ENCODE measurements at places on chromosomes 5 and 9.

DNA sequence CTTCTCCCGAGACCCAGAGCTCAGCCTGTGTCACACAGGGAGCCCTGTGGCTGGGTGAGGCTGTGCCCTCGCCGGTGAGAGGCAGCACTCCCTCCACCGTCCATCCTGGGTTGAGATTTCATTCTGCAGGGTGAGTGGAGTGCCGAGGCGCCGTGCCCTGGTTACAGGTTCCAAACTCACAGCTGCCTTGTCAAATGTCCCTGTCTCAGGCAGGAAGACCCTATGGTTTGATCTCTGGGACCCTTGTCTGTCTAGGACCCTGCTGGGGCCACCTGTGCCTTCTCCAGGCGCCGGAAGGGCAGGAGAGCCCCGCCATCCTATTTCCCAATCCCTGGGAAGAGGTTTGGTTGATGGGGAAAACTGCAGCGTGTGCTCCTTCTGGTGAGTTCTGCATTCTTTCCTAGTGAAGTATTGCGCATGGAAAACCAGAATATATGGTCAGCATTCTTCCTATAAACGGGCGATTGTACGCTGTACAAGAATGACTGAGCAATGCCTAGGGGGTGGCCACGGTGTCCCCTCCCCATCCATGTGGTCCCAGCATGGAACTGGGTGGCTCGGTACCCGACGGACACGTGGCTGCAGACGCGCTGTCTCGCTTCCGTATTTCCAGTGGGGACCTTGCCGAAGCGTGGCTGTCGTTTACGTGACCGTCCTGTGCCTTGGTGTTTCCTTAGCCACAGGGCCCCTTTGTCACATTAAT, 95.9 kb upstream of the COL5A1 start:
- no peak for DNase-seq

DNA sequence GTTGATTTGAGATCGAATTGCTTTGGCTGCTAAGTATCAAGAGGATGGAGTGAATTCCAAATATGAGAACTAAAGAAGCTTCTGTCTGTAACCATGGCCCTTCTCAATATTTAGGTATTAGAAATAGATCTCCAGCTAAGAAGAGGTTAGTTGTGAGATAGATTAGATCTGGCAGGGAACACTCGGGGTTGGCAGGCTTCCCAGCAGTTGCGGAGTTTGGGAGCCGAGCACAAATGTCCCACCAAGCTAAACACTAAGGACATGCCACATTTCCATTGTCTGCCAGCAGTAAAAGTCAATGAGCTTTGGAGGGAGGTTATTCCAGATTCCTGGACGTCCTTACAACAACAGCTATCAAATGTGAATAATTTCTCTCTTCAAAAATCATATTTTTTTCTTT, 85.8 kb downstream of the TAF11L14 start:
- DNase-seq = no peak

DNA sequence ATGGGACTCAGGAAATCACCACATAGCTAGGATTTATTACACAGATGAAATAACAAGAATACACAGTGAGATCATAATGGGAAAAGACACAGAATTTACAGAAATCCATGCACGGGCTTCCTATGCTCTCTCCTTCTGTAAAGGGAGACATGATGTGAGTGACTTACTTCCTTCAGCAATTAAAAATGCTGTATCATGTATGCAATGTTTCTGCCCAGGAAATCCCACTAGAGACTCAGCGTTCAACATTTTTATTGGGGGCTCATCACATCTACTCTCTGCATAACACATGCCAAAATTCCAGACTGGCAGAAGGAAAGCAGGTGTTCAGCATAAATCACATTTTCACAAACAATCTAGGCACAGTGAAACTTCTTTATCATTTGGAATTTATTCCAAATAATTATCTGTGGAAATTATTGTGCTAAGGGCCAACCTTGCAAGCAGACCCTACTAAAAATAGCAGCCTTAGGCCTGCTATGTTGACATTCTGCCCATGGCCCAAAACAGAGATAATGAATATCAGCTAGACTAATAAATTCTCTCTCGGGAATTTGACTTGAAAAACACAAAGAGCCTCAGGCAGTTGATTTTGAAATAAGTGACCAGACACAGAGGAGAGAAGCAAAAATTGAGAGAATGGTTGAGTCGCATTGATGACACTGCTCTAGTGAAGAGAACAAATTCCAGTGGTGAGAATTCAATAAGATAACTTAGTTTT, 31.4 kb upstream of the SELENOP start:
- DNase-seq = no peak

GRCh38 chr9:92640398-92641091, 29.4 kb downstream of the IPPK start:
- no peak for DNase-seq

DNA sequence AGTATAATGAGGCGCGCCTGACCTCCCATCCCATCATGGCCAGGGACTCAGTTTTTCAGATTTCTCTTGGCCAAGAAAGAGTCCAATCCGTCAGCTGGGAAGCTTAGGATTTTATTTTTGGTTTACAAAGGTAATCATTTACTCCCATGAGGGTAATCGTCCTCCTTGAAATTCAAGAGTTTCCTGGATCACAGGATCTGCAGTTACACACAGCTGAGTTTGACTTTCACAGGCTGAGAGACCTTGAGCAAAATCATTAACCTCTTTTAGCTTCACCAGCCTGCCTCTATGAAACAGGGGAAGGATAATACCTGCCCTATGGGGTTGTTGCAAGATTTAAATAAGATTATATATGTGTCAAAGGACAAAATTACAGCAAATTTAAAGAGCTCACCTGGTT, 15.4 kb upstream of the AK3 start:
- DNase-seq = no peak

- DNase-seq = no peak
Measured at GRCh38 chr5:172102913-172103626, 85.0 kb downstream of the STK10 start.

DNA sequence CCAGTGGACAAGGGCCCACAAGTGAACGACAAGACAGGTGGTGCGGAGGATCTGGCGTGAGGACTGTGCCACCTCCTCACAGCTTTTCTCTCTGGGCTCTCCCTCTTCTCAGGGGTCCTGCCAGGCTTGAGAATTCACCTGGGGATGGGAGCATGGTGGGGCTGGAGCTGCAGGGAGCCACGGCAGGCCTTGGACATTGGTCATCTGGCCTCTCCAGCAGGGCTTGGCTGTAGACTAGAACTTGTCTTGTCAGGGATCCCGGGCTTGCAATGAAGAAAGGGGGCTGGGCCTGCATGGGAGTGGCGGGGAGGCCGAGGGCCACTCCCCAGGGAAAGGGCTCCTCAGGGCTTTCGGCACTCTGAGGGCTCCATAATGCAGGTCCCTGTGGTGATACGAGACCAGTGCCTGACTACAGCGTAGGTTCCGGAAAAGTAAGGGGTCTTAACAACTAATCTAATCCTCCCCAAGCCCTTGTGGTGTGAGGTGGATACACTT, 126.7 kb downstream of the MACROH2A1 start:
- no peak for DNase-seq

GRCh38 chr9:73270967-73271721, 119.5 kb downstream of the ANXA1 start:
- no peak for DNase-seq

DNA sequence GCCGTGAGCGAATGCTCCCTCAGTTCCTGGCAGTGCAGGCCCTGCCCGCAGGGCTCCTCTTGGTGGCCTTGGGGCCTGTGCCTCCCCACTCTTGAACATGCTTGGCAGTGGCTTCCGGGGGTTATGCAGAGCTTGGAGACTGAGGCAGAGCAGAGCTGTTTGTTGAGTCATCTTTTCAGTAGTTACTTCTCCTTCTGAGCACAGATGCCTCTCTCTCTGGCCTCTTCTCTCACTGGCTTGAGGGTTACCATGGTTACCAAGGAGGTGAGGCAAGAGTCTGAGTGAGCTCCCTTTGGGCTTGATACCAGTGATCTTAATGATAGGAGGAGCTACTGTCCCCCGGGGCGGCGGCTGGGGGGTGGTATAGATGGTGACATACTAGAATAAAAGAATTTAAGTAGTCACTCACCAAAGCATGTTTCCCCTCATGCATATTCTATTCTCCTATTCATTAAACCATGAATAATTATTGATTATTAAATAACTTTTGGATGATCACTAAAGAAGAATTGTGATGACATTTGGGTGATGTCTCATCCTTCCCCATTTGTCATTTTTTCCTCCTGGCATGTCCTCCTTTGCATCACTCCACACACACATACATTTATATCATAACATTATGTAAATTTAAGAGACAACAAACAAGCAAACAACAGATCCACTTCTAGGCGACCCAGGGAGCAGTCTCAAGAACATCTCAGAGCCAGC, 111.1 kb downstream of the ARHGAP26 start:
- DNase-seq = no peak

DNA sequence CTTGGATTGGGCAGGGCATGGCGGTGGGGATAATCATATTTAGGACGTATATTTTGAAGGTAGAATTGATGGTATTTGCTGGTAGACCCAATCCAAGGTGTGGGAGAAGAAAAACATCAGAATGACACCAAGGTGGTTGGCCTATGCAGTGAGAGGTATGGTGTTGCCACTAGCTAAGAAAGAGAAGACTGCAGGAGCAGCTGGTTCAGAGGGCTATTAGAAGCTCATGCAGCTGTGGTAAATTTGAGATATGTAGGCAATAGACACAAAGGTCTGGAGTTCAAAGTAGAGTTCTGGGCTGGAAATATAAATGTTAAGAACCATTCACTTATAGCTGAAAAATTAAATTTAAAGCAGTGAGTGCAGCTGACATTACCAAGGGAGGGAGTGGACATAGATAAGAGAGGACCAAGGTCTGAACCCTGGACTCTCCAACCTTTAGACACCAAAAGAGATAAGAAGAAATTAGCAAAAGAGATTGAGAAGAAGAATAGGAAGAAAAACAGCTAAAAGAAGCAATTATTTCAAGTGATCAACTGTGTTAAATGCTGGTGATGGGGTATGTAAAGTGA, 74.7 kb upstream of the FAM169A start:
- no peak for DNase-seq

GRCh38 chr9:94173632-94174031, 85.5 kb upstream of the ZNF169 start:
- DNase-seq = no peak

GRCh38 chr9:81498576-81498975, 190.8 kb downstream of the TLE1 start:
- DNase-seq = no peak

DNA sequence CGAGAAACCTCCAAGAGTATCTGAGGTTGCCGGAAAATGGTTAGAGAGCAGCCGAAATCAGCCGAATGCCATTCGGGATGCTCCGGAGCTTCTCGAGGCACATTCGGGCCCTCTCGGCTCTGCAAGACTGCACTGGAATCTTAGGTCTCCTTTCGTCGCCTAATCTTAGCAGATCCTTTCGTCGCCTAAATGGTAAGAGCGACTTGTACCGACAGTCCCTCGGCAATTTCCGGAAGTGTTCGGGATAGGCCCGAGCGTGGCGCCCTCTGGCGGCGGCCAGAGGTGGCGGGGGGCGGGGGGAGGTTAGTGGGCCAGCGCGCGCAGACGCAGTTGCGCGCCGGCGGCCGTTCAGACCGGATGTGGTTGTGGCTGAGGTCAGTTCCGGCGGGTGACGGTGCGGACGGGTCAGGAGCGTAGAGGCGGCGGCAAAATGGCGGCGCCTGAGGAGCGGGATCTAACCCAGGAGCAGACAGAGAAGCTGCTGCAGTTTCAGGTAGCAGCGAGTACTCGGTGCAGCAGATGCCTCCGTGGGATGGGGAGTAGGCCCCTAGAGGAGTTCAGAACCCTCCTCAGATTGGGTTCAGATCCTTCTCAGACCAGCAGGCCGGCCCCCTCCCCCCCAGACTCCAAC, at the start of gene FAF2:
FAF2 (plus strand) TSS at position 408 of the 631 bp plus-strand sequence; CDS start at position 431, 23 bp downstream.
- peak; percentile 99 for DNase-seq

GRCh38 chr5:155299386-155300005, 285.9 kb downstream of the KIF4B start:
- DNase-seq = no peak

- no peak for DNase-seq
Measured at GRCh38 chr9:76378367-76379073, 15.7 kb downstream of the RFK start.

DNA sequence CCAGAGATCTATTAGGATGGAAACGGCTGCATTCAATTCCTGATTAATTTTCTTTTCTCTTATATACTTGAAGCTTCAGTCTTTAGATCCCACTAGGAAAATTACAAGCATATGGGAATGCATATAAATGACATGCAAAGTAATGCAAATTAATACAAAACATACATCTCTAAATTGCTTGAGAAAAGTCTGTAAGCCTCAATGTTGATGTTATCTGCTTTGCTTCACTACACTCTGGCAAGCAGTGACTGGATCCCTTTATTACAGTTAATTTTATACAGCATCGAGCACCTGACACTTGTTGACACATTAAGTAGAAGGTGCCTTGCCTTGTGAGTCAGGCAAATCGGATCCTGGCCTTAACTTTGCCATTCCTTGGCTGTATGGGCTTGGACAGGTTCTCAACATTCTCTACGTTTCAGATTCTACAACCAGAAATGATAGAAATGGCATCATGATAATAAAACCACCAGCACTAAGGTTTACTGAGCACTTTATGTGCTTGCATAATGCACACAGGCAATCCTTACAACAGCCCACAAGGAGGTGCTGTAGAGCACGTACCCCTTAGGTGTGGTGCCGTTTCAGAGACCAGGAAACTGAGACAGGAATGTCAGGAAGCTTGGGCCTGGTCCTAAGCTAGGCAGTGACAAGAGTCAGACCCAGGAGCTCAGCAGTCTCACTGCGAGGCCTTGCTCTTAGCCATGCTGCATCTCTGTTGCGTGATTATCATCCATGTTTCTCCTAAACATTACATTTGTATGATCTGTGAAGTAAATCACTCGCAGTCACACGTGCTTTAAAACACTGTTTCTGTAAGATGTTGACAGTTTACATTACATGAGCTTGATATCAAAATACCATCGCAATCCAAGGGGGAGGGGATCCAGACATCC, 2.7 kb downstream of the GCNT4 start:
- DNase-seq = peak; percentile 52

- no peak for DNase-seq
Measured at GRCh38 chr9:3909966-3910650, 384.3 kb upstream of the RFX3 start.

DNA sequence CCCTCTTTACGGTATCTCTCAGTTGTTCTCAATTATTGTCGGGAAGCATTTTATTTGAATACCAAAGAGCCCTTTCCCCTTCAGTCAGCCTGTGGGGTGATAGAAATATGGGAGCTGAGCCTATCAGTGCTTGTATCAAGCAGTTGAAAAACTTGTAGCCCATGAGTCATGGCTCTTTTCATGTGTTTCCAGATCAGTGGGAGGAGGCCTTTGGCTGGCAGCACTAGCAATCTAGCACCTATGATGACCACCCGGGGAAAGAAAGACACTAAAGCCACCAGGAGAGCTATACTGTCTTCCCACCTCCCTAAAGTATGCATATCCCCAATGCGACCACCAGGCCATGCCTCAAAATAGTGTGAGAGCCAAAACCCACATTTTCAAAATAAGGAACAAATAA, 696.9 kb upstream of the C9orf72 start:
- DNase-seq = no peak
